ENCODE measurements at places on chromosomes 5 and 9.

- no peak for DNase-seq
These were observed 163.7 kb downstream of the COL23A1 start for GRCh38 chr5:178426326-178427130.

DNA sequence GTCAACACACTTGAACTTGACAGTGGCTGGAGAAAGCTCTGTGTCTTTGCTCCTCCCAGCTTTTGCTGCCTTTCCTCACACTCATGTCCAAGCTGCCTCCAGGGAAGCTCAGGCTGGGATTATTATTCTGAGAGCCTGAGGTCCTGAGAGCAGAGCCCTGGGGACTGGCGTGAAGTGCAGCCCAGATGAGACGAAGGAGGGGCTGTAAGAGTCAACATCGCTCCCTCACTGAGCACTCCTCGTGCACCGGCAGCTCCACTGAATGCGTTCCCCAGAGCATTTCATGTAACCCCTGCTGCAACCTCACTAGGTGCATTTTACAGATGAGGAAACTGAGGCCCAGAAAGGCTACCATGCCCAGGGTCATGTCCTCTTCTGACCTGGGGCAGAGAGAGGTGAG lies 63.5 kb upstream of the PHYKPL start:
- no peak for DNase-seq

DNA sequence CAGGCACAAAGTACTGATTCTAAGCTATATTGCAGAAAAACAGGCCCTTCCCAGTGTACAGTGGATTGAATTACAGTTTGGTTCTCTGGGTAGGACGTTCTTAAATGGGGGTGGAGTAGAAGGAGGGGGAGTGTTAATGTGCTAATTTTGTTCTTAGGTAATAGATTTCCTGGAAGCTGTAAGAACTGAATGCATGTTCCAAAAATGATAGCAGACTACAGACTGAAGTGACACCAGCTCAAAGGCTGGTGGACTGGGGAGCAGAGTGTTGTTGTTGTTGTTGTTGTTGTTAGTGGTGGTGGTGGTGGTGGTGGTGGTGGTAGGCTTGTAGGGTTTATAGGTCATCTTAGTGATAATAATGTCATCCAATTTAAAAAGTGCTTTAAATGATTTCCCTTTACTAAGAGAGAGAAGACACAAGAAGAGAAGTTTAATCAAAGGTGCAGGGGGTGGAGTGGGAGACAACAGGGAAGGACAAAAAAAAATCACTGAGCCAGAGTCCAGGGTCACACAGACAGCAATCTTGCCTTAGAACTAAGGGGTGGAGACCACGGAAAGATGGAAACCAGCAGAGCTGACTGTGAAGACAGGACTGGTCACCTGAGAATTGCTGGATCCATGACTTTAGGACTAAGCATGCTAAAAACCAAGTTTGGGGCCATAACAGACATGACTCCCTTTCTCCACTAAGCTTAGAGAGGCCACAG lies 27.0 kb downstream of the TTLL11 start:
- no peak for DNase-seq

GRCh38 chr5:66881480-66882161 lies 285.4 kb downstream of the MAST4 start:
- DNase-seq, result no peak

- DNase-seq, result no peak
These were observed 64.6 kb downstream of the IL31RA start for GRCh38 chr5:55915783-55916182.

- no peak for DNase-seq
These were observed 66.3 kb downstream of the RCL1 start for GRCh38 chr9:4859035-4859434.

- DNase-seq, result no peak
These were observed 9.9 kb upstream of the TSLP start for GRCh38 chr5:111061618-111062017.

GRCh38 chr9:70020217-70020616 lies 23.4 kb upstream of the MAMDC2 start:
- no peak for DNase-seq

DNA sequence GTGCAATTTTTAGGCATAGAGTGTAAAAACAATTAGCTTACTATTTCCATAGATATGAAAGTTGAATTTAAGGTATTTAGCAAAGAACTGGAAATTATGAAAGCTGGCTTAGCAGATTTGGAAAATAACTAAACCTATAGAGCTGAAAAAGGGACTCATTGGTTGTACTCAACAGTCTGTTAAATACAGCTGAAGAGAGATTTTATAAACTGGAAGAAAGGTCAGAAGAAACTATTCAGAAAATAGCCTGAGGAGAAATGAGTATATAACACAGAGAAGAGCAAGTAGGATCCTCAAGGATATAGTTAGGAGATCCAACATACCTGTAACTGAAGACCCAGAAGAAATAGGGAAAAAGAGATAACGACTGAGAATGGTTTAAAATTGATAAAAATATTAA lies 97.6 kb upstream of the SLIT3 start:
- DNase-seq, result no peak

DNA sequence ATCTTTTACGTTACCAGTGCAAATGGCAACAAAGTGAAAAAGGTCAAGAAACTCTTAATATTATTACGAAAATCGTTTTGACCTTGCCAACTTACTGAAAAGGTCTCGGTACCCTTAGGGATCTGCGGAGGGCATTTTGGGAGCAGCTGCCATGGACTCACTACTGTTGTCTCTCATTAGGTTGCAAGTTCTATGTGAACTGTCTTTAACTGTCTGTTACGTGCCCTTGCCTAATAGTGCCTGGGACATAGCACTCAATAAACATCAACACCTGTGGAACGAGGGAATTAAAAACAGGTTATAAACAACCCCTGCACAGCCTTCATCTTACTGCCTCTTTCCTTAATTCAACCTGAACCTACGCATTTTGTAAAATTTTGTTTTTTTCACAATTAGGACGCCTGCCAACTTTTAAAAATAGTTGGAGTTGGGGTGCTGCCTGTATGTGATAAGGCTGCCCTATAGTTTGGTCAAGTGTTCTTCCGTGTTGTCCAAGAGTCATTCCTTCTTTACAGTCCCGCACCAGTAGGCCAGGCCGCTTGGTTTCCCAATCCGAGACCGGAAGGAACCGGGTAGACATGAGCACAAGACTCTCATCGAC lies 527 bp upstream of the SREK1 start:
- DNase-seq, result no peak

GRCh38 chr9:105053209-105053652 lies 125.3 kb upstream of the ABCA1 start:
- peak; percentile 25 for DNase-seq

DNA sequence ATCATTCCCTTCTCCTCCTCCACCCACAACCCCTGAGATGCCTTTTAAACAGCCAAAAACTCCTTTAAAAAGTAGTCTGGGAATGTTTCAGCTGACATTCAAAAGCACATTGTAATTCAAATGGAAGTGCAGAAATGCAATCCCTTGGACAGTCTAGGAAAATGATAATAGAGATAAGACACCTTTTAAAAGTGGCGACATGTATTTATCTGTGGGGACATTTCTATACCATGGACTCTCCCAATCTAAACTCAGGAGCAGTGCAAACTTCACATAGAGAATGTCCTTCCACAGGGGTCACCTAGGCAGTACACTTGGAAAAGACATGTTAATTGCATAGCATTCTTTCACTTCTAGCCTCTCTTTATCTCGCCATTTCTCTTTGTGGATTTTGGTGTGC lies 33.0 kb downstream of the TRIM32 start:
- no peak for DNase-seq

DNA sequence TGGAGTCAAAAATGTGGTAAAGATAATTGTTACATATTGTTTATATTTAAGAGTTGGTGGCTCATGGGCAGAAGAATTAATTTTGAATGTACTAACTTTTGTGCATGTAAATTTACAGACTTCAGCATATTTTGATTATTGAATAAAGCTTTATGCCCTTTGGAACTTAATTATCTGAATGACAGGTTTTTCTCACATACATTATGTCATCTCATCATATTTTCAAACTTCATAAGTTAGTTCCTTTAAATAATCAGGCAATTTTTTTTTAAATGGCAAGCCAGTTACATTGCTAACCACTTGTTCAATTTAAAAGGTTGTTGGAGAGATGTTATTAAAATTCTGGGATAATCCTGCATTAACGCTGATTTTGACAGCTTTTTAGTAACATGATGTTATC lies 184.6 kb upstream of the EDIL3 start:
- no peak for DNase-seq

GRCh38 chr5:1324719-1325190 lies 20.1 kb downstream of the CLPTM1L start:
- DNase-seq, result no peak

GRCh38 chr9:36659500-36659899 lies 86.8 kb downstream of the MELK start:
- no peak for DNase-seq
